ENCODE measurements at places on chromosomes 7 and 10.

DNA sequence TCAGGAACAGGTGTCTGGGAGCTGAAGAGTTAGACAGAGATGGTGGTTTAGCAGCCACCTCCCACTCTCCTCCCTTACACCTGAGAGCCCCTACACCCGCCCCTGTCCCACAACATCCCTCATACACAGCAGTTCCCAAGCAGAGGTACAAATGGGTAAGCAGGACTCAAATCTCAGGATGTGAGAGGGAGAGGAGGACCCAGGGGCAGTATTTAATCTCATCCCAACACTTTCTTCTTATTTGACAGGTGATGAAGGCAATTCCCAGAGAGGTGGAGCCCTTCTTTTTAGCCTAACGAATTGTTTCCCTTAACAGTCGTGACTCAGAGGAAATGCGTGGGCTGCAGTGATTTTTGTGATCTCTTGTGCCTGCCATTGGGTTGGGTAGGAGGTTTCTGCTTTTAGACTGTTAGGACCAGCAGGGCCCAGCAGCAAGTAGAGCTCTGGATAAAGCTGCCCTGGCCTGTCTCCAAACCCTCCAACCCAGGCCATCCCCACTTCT lies 191.3 kb downstream of the HECW1 start:
- DNase-seq, result no peak

DNA sequence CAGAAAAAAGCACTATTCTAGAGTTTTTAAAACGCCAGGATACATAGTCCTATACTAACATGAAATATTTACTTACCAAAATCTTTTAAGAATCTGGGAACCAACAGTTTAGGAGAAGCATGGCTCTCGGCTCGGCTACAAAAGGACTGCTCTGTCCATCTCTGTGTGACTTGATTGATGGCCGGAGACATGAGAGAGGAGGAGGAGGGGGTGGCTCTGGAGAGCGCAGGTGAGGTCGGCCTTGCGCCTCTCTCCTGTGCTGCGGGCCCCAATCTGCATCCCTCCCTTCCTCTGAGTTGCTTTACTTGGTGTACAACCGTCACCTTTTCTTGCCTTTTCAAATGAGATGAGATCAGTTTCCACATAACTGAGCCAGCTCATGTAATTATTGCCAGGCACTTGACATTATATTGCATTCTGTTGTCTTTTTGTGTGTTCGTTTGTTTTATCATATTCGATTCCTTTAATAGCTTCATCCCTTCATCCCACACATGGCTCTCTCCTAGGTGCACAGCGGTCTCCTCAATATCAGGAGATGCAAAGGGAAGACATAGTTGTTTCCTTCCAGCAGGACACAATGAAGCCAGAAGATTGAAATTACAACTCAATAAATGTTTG lies 87.8 kb upstream of the KLF6 start:
- DNase-seq, result no peak

DNA sequence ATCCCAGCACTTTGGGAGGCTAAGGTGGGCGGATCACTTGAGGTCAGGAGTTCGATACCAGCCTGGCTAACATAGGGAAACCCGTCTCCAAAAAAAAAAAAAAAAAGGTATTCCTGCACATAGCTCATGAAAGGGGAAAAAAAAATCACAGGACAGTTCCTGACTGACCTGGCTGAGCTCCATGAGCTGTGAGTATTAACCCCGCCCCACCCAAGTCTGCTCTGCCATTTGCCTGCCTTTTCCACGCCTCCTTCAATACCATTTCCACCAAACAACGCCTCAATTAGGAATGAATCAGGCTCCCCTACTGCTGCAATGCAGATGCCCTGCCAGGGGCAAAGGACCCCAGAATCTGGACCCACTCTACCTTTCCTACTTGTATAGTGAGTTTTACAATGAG lies 55.0 kb downstream of the PDIA4 start:
- no peak for DNase-seq

DNA sequence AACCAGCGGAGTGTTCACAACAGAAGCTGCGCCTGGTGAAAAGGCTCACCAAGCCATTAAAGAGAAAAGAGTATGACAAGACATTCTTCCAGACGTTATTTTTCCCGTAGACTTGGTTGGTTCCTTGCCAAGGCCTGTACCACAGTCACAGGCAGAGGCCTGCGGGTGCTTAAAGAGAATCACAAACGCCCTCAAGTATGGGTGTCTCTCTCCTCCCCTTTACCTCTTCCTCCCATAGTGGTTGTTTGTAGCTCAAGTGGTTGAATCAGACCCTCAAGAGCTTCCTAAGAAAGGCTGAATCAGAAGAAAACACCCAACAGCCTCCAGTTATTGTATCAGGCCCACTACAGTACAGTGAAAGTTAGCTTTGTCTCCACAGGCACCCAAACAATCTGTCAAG lies 169.0 kb downstream of the CREB5 start:
- DNase-seq, result no peak

- no peak for DNase-seq
Measured at GRCh38 chr10:31346953-31347352, 27.9 kb downstream of the ZEB1 start.

All from renal cortex interstitium (tissue), 15 donors.